HepG2 (cell line): ENCODE measurements at places on chromosomes 6 and 20.

DNA sequence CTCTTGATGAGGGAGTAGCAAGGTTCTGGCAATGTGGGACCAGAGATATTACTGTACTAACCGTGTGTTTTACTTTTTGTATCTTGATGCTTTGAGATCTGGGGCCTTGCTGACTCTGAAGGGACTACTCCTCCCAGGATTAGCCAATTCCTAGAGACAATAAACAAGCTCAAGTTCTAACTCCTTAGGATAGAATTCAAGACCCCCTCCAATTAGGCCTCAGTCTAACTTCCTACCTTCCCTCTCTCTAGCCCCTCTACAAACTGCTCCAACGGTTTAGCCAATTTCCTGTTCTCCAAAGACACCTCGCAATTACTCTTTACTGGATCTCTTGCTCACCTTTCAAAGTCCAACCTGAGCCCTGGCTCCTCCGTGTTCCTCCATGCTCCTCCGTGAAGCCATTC is 158.7 kb upstream of the JARID2 start:
- H3K27ac ChIP-seq = no peak overlapping the region
- no peak for DNase-seq
- H3K27me3 ChIP-seq = no peaks in the 10 kb centered on the region
- no peaks in the 10 kb centered on the region for H3K36me3 ChIP-seq
- no peak overlapping the region for H3K4me3 ChIP-seq

GRCh38 chr6:52517502-52518278 is 59.2 kb downstream of the TRAM2 start:
- peak; percentile 92 for DNase-seq
- no peaks in the 10 kb centered on the region for H3K27me3 ChIP-seq
- H3K36me3 ChIP-seq = peaks cover 74% of the 10 kb centered on the region
- peak overlapping the region; percentile 73 for H3K27ac ChIP-seq
- H3K4me3 ChIP-seq = peak overlapping the region; percentile 10; the same call in 1 of the 2 replicates

- H3K4me3 ChIP-seq = no peak overlapping the region
- peaks cover 25% of the 10 kb centered on the region for H3K4me1 ChIP-seq
- H3K27me3 ChIP-seq = no peaks in the 10 kb centered on the region; the same call in 1 of the 2 replicates
Measured at GRCh38 chr20:50484271-50484976, 25.8 kb upstream of the PTPN1 start.

DNA sequence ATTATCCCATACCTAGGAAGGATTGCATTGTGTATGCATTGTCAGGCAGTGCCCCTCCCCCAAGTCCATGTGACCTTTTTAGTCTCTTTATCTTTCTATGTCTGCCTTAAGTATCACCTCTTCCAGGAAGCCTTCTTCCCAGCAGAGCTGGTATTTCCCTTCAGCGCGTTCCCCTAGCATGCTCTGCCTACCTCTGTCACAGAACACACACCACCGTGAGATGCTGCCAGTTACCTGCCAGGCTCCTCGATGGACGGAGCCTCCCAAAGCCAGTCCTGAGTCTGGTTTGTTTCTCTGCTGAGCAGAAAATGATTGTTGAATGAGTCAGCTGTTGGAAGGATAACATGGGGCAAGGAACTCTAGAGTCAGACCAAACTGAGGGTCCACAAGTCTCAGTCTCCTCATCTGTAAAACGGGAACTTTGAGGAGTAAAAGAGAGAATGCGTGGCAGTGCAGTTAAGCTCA is 11.3 kb upstream of the ZNF335 start:
- no peak overlapping the region for H3K27ac ChIP-seq
- DNase-seq = no peak
- H3K4me3 ChIP-seq = no peak overlapping the region
- H3K27me3 ChIP-seq = peaks cover 2% of the 10 kb centered on the region; the same call in 1 of the 2 replicates
- H3K4me1 ChIP-seq = no peaks in the 10 kb centered on the region
- no peaks in the 10 kb centered on the region for H3K36me3 ChIP-seq

DNA sequence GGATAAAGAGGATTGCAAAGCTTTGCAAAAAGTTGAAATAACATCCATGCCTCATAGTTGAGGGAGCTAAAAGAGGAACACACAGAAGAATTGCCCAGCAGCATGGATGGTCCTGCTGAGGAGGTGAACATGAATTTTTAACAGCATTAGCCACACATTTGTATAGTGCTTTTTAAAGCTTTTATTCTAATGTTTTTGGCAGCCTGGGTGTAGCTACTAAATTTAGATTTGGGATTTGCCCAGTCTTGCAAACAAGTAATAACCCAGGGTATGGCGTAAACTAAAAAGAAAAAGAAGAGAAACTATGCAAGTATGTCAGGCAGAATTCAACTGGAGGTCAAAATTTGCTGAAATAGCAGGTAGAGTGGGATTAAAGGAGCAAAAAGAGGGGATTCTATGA is 75.1 kb upstream of the PTPRK start:
- H3K36me3 ChIP-seq = no peaks in the 10 kb centered on the region
- H3K27ac ChIP-seq = no peak overlapping the region
- H3K4me1 ChIP-seq = no peaks in the 10 kb centered on the region
- H3K27me3 ChIP-seq = no peaks in the 10 kb centered on the region

- no peak overlapping the region for H3K4me3 ChIP-seq
- no peaks in the 10 kb centered on the region for H3K4me1 ChIP-seq
- H3K36me3 ChIP-seq = no peaks in the 10 kb centered on the region
Measured at GRCh38 chr6:121222656-121223055, 111.6 kb downstream of the TBC1D32 start.

- DNase-seq = no peak
- H3K4me3 ChIP-seq = no peak overlapping the region
- peaks cover 18% of the 10 kb centered on the region for H3K4me1 ChIP-seq
- peaks cover 1% of the 10 kb centered on the region; the same call in 1 of the 2 replicates for H3K27me3 ChIP-seq
- no peak overlapping the region for H3K27ac ChIP-seq
- H3K36me3 ChIP-seq = no peaks in the 10 kb centered on the region
Measured at GRCh38 chr6:136791296-136792094, 782 bp downstream of the MAP3K5 start.

DNA sequence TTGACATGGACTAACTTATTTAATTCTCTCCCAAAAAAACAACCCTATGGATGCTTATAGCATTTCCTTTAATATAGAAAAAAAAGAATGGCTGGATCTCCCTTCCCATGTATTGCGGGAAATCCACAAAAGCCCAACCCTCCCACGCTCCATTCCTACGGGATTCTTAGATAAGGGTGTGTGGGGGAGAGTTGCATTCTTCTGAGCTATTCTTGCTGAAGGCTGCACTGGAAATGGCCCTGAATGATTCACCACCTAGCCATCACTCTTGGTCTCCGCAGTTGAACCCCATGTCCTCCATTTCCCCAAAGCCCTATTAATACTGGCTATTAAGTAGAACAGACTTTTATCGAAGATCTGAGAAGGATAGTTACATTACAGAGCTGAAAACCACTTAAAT is 41.9 kb upstream of the ADGRF5 start:
- no peak for DNase-seq
- H3K27me3 ChIP-seq = peaks cover 38% of the 10 kb centered on the region
- no peak overlapping the region for H3K27ac ChIP-seq

GRCh38 chr6:1781817-1782184 is 172.1 kb downstream of the FOXC1 start:
- no peak for DNase-seq
- H3K27ac ChIP-seq = no peak overlapping the region
- H3K4me1 ChIP-seq = no peaks in the 10 kb centered on the region
- H3K36me3 ChIP-seq = peaks cover 44% of the 10 kb centered on the region; the same call in 2 of the 3 replicates
- H3K27me3 ChIP-seq = no peaks in the 10 kb centered on the region
- no peak overlapping the region for H3K4me3 ChIP-seq

GRCh38 chr20:18851629-18852028 is 38.0 kb downstream of the SCP2D1 start:
- DNase-seq = no peak
- no peak overlapping the region for H3K4me3 ChIP-seq
- no peaks in the 10 kb centered on the region for H3K36me3 ChIP-seq

DNA sequence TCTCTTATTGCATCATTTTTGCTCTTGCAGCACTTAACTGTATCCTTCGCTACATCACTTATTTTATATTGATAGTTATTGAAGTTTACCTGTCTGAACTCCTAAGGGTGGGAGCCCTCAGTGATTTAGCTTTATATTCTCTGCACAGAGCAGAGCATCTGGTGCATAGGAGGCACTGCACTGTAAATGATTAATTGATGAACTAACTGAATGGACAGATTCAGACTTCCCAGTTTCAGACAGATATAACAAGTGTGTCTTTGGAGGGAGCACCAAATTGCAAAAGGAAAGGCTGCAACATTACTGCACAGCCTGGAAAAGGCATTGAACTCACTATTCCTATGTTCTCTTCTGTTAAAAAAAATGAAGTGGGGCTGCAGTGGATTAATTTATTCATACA is 160.3 kb downstream of the EDN1 start:
- H3K27ac ChIP-seq = no peak overlapping the region
- no peaks in the 10 kb centered on the region for H3K36me3 ChIP-seq
- DNase-seq = no peak
- no peak overlapping the region for H3K4me3 ChIP-seq
- no peaks in the 10 kb centered on the region for H3K27me3 ChIP-seq

DNA sequence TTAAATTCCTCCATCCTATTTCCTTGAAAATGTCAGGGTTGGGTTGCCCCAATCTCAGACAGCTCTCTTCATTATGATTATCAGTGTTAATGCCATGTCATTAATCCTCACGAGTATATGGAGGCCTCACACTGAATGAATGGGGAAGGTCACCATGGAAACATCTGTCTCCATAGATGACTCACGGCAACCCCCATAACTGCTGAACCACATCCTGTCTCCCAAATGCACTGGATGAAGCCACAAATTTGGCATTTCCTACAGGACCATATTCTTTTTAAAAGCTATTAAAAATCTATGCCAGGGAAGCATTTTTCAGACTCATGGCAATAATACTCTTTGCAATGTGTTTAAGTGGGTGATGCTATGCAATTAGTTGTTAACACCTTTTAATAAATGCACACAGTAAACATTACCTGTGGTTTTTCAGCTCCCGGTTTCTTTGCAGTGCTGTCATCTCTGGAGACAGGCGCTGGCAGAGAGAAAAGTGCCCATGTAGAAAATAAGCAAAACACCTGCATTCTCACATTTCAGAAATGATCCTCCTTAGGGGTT is 80.1 kb upstream of the PTPRK start:
- H3K36me3 ChIP-seq = no peaks in the 10 kb centered on the region
- DNase-seq = no peak
- peaks cover 13% of the 10 kb centered on the region; the same call in 2 of the 3 replicates for H3K27me3 ChIP-seq
- no peak overlapping the region for H3K4me3 ChIP-seq
- H3K4me1 ChIP-seq = no peaks in the 10 kb centered on the region
- no peak overlapping the region for H3K27ac ChIP-seq

GRCh38 chr20:57287007-57287880 is 20.8 kb upstream of the BMP7 start:
- no peak overlapping the region for H3K4me3 ChIP-seq
- H3K36me3 ChIP-seq = no peaks in the 10 kb centered on the region
- H3K27ac ChIP-seq = no peak overlapping the region
- no peaks in the 10 kb centered on the region for H3K4me1 ChIP-seq
- DNase-seq = no peak

GRCh38 chr20:61701802-61702201 is 363.9 kb downstream of the TAF4 start:
- peaks cover 98% of the 10 kb centered on the region for H3K27me3 ChIP-seq
- H3K36me3 ChIP-seq = no peaks in the 10 kb centered on the region
- no peak overlapping the region for H3K27ac ChIP-seq
- no peak for DNase-seq
- no peak overlapping the region for H3K4me3 ChIP-seq
- no peaks in the 10 kb centered on the region for H3K4me1 ChIP-seq

GRCh38 chr20:36308986-36309385 is 2.8 kb downstream of the DLGAP4 start:
- no peak for DNase-seq
- no peak overlapping the region for H3K27ac ChIP-seq
- peaks cover 53% of the 10 kb centered on the region for H3K27me3 ChIP-seq
- no peaks in the 10 kb centered on the region for H3K4me1 ChIP-seq
- no peak overlapping the region for H3K4me3 ChIP-seq

DNA sequence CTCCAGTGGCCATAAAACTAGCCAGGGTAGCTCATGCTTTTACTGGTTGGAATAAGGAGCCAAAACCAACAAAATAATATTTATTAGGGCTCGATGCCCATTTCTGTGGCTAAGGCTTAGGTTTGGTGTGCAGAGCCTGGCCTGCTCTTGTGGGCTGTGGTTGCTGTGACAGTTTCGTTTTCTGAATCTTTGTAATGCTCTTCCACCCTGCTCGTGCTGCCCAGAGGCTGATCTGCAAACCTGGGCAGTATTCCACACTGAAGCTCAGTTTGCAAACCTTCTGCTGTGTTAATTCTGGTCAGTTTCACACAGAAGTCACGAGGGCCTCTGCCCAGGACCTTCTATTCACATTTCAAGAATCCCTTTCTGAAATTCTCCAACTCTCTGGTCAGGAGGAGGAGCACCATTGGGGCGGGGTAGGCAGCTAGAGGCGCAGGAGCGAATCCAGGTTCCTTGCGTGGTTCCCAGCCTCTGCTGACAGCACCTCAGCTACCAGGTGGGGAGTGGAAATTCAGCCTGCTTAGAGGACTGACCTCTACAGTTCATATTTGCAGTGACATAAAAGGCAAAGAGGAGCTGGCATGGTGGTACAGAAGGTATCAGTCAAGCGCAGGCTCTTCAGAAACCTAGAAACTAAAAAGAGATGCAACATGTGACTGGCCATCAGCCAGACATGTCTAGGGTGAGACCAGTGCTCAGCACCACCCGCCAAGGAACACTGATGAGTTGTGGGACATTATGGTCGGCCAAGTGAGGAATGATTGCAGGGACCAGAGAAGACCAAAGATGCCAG is 14.3 kb upstream of the C20orf144 start:
- peaks cover 30% of the 10 kb centered on the region for H3K36me3 ChIP-seq
- no peak overlapping the region for H3K4me3 ChIP-seq
- peaks cover 15% of the 10 kb centered on the region for H3K4me1 ChIP-seq
- no peak overlapping the region for H3K27ac ChIP-seq

- H3K36me3 ChIP-seq = no peaks in the 10 kb centered on the region
- no peaks in the 10 kb centered on the region for H3K27me3 ChIP-seq
- peak overlapping the region; percentile 49 for H3K27ac ChIP-seq
- peak overlapping the region; percentile 42 for H3K4me3 ChIP-seq
- DNase-seq = peak; percentile 48
Measured at GRCh38 chr20:37335642-37336368, 10.1 kb upstream of the SRC start.

DNA sequence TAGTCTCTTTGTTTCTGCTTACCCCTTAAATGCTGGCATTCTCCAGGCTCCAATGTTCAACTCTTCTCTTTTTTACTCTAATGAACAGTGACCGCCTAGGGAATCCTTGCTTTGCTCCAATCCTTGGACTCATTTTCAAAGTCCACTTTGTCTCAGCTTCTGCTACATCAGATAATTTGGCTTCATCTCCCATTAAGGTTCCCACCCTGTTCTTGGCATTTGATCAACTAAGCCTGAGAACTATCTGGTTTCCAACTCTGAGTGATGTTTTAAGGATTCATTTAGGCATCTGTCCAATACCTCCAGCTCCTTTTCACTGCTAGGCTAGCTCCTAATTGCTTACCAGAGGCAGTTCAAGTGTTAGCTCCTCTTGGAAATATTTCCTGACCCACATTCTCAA is 64.9 kb downstream of the ME1 start:
- H3K4me3 ChIP-seq = no peak overlapping the region
- H3K27ac ChIP-seq = no peak overlapping the region
- H3K27me3 ChIP-seq = no peaks in the 10 kb centered on the region; the same call in 1 of the 2 replicates
- DNase-seq = no peak

GRCh38 chr20:52744441-52744840 is 227.7 kb upstream of the TSHZ2 start:
- H3K27ac ChIP-seq = no peak overlapping the region
- H3K4me3 ChIP-seq = no peak overlapping the region
- no peaks in the 10 kb centered on the region for H3K36me3 ChIP-seq
- no peak for DNase-seq
- no peaks in the 10 kb centered on the region for H3K27me3 ChIP-seq
- H3K4me1 ChIP-seq = no peaks in the 10 kb centered on the region

GRCh38 chr6:16471222-16471909 is 233.0 kb downstream of the GMPR start:
- DNase-seq = no peak
- no peak overlapping the region for H3K27ac ChIP-seq
- H3K27me3 ChIP-seq = no peaks in the 10 kb centered on the region
- H3K4me1 ChIP-seq = peaks cover 16% of the 10 kb centered on the region
